Hematopoietic multipotent progenitor cell treated with erythropoietin and hydrocortisone succinate and interleukin-3 and kit ligand, for 4 days (in vitro differentiated cells): ENCODE measurements at places on chromosomes 1 and 21.
A peak's percentile ranks its signal among the peaks of the same experiment; 100 is the strongest.

GRCh38 chr1:113660088-113660487 is 99.2 kb downstream of the PHTF1 start:
- DNase-seq, result no peak

- no peak for DNase-seq
These were observed 57.6 kb downstream of the OLFML2B start for GRCh38 chr1:161966067-161966466.

DNA sequence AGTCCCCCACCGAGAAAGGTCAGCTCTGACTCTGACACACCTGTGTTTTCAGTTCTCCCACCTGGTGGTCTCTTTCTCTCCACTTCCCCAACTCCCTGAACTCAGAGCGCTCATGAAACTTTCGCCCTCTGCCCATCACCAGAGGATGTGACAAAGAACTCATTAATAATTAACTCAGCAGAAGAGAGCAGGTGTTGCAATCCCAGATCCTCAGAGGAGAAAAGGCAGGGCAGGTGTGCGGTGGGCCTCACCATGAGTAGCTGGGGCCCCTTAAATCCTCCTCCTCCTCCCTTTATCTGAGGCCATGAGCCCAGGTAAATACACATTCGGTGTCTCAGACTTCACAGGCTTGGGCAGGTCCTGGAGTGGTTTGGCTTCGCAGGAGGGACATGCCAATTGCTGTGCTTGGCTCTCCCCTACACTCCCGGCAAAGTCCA is 1.7 kb upstream of the LAMB3 start:
- DNase-seq, result no peak

DNA sequence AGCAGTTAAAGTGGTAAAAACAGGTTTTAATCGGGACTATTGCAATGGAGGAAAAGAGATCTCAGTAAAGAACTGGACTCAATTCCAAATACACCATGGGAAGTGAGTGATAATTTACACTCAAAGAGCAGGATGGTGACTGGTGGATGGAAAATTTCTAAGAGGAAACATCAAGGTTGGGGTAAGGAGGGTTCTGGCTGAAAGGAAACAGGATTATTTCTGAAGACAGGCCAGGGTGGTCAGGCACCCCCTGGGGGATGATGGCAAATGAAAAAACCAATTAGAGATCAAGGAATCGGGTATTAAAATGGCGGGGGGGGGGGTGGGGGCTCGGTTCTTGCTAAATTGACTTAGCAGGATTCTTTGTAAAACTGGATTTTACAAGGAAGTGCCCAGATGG is 12.3 kb upstream of the HSD11B1 start:
- DNase-seq, result no peak

- no peak for DNase-seq
These were observed 132.2 kb downstream of the TLR5 start for GRCh38 chr1:223010582-223011504.

DNA sequence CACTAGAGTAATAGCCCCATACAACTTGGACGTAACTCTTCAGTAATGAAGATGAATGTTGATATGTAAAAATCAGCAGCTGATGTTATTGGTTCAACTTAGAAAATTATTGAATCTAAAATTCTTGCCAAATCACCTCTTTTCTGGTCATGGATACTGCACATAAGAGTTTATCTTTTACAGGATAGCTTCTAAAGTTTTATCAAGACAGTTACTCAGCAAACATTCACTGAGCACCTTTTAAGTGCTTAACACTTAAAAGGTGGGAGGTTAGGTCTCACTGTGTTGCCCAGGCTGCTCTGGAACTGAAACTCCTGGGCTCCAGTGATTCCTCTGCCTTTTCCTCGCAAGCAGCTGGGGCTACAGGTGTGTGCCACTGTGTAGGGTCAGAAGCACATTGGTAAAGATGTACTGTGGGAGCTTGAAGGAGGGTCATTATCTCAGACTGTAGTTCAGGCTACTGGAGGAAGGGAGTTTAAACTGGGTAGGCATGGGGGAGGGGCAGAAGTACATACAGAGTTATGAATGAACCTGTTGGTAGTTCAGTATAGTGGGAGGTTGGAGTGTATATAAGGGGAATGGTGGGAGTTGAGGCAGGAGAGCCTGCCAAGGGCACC is 2.0 kb downstream of the MPZL1 start:
- peak; percentile 54 for DNase-seq

- no peak for DNase-seq
These were observed 150.9 kb downstream of the GRIK3 start for GRCh38 chr1:36883315-36883949.

- DNase-seq, result no peak
These were observed 81.4 kb downstream of the CYYR1 start for GRCh38 chr21:26491663-26492062.

GRCh38 chr21:31682620-31683019 is 23.1 kb downstream of the SOD1 start:
- no peak for DNase-seq

GRCh38 chr1:210057593-210057992 is 119.6 kb downstream of the SYT14 start:
- DNase-seq, result no peak

DNA sequence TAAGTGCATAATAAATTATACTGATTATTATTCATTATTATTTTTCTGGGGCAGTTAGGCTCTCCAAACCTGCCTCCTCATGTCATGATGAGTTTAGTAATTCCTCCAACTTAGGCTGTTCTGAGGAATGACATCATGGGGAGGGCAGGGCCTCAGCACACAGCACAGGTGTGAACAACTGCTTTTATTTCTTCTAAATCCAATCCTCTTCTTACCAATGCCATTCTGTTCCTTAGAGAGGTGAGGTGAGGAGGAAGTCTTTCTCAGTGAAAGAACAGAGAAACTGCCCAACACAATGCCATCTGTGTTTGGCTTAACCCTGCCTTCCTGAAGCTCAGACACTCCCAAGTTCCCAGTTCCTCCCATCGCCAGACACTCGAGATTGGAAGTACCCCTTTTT is 45.4 kb upstream of the WASF2 start:
- no peak for DNase-seq

DNA sequence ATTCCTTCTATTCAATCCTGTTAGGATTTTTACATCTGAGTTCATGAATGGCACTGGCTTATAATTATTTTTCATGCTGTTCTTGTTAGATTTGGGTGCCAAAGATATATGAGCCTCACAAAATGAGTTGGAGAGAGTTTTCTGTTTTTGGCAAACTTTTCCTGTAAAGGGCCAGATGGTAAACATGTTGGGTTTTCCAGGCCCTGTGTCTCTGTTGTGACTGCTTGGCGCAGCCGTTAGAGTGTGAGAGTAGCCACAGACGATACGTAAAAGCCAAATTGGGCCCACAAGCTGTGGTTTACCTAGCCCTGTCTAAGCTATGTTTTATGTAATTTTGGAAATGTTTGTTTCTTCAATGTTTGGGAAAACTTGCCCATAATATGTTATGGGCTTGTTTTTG is 15.6 kb upstream of the CA6 start:
- DNase-seq, result no peak

- no peak for DNase-seq
These were observed 79.2 kb downstream of the NTNG1 start for GRCh38 chr1:107220036-107220435.

DNA sequence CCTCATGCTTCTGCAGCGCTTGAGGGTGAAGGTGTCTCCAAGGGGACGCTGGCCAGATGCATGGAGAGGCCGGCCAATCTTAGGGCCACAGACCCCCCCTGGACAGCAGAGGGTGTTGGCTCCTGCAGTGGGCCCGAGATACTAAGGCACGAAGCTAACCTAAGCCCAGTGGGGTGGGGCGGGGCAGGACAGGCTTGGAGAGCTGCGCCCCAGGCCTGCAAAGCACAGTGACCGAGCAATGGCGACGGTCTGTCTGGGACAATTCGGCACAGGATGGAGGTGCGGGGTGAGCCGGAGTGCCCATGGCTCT is 1.3 kb downstream of the FNDC10 start:
- DNase-seq, result no peak

GRCh38 chr1:55446351-55446750 is 231.2 kb upstream of the USP24 start:
- no peak for DNase-seq

GRCh38 chr21:16011719-16012118 is 281.9 kb downstream of the USP25 start:
- DNase-seq, result no peak

DNA sequence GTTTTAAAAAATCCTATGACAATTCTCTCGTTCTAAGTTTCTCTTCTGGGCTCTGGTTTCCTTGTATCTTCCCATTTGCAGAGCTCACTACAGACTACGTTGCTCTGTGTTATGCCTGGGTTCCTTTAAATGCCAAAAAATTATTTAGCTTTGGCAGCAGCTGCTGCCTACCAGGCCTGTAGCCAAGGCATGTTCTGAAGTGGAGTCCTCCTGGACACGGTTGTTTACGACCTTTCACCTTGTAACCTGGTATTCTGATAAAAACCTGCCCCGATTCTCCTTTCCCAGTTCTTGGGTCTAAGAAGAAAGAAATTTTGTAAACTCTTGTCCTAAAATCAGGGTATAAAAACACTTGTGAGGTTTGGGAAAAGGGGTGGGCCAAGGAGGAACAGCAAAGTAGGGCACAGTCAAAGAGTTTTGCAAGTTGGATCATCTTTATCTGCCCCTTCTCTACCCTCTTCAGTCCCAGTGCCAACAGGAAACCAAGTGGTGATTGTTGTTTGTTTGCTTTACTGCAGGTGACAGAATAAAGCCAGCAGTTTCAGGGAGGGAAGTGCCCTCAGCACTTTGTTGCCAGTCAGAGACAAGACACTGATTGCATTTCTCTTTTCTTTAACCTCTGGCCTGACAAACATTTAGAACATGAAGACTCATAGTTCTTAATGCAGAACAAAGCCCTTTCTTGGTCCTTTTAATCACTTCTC is 3.1 kb upstream of the TXNIP start:
- no peak for DNase-seq

- no peak for DNase-seq
These were observed 7.2 kb downstream of the AGMAT start for GRCh38 chr1:15577691-15578090.

GRCh38 chr1:5936621-5937372 is 55.4 kb downstream of the NPHP4 start:
- DNase-seq, result no peak
